ENCODE measurements at places on chromosomes 4 and X.

DNA sequence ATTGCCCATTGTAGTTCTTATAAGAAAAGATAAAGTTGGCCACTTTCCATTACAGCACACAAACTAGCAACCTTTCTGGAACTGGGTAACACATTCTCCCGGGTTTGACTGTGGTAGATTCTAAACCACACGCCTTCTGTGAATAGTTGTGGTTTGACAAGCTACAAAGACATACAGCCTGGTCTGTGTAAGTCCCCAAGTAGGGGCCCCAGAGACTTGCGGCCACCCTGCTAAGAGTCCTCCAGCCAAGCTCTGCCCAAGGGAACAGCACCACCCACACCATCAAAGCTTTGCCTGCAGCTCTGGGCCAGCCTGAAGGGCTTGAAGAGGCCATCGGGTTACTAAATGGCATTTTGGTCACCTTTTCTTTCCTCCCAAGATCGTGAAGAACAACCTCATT lies 203.4 kb downstream of the MAML3 start:
- no peak for DNase-seq

GRCh38 chr4:141587897-141588296 lies 48.5 kb upstream of the IL15 start:
- no peak for DNase-seq

- no peak for DNase-seq
These were observed 49.7 kb downstream of the ATP10D start for GRCh38 chr4:47534772-47535171.

- no peak for DNase-seq
These were observed 401.8 kb downstream of the RAPGEF2 start for GRCh38 chr4:159504684-159505083.

- DNase-seq = no peak
These were observed 168.7 kb downstream of the SCFD2 start for GRCh38 chr4:53196882-53197771.

- DNase-seq = no peak
These were observed 6.8 kb upstream of the CLCN5 start for GRCh38 chrX:49915361-49916222.

DNA sequence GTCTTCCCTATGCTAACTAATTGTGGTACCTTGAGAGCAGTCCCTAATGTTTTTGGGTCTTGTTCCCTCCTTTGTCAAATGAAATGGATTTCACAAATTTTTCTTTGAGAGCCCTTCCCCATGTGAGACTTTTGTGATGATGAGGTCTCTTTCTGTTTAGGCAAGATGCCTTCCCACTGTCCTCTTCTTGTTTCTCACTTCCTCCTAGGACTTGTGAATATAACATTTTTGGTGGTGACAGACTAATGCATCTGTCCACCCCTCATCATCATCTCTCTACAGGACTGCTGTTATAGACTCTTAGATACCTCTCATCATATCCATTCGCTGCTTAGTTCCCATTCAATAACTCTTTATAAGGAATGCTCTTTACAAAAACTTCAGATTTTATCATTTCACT lies 8.7 kb upstream of the ANK2 start:
- no peak for DNase-seq

- no peak for DNase-seq
These were observed 417.3 kb upstream of the HTR2C start for GRCh38 chrX:114166601-114167000.

- DNase-seq = no peak
These were observed 107.2 kb downstream of the GASK1B start for GRCh38 chr4:158065603-158066002.

- no peak for DNase-seq
These were observed 17.9 kb upstream of the HAND2 start for GRCh38 chr4:173547889-173548288.

- no peak for DNase-seq
These were observed 1637.3 kb upstream of the PABPC4L start for GRCh38 chr4:135838889-135839288.

- no peak for DNase-seq
These were observed 20.5 kb upstream of the ENPP6 start for GRCh38 chr4:184238072-184238745.

- peak; percentile 60 for DNase-seq
These were observed 154.5 kb upstream of the SLC4A4 start for GRCh38 chr4:71184195-71184781.

GRCh38 chrX:137062915-137063617 lies 29.3 kb upstream of the GPR101 start:
- DNase-seq = no peak

DNA sequence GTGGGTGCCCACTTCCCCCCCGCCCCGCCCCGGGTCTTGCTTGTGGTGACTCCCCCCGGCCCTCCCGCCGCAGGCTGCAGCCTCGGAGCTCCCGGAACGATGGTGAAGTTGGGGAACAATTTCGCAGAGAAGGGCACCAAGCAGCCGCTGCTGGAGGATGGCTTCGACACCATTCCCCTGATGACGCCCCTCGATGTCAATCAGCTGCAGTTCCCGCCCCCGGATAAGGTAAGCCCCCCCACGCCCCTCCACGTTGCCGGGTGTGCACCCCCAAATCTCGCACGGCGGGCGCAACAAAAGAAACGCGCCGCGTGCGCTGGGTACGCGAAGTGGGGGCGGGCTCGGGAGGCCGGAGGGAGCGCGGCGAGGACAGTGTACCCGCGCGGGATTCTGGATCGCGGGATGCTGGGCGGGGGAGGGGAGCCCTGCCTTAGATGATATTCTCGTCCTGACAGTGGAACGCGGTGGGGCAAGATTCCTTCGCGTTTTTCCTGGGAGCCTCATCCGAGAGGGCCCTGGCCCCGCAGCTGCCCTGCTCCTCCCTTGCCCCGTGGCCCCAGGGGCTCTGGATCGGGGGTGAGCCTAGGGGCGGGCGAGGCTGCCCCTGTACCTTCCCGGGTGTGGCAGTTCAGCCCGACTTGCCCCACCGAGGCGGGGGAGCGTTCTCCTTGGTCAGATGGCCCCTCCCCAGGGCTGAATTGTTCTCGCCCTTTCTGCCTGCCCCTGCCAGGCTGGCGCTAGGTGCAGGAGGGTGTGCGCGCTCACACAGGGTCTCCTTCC lies 819 bp downstream of the NSG1 start:
- DNase-seq = no peak

DNA sequence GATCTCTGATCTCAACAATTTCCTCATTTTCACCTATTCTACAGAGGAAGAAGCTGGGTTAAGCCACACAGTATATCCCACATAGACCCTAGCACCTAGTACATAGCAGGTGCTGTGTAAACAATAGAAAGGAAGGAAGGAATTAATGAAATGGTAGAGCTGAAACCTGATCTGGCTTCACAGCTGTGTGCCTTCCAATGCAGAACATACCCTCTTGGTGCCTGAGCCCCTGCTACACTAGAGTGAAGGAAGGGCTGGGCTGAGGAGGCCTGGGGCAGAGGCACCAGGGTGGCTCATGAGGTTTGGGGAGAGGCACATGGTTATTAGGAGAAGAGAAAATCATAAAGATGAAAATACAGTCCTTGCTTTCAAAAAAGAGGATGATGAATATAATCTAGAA lies 21.3 kb downstream of the LRRC66 start:
- no peak for DNase-seq

DNA sequence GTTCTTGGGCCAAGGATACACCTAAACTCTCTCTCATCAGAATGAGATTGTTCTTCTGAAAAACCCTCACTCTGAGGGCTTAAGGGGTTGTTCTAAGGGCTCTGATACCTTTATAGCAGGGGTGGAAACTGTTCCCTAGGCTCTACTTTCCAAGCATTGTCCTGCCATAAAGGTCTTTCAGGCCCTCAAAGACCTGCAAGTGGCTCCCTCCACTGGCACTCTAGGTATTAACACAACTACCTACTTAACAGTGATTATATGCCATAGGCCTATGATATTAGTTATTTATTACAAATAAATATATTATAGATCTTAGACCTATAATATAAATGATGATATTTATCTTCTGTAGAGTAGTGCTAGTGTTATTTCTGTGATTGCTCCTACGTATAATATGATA lies 473.7 kb upstream of the RPS6KA3 start:
- no peak for DNase-seq

GRCh38 chrX:21412029-21412428 lies 37.8 kb downstream of the CNKSR2 start:
- DNase-seq = no peak

DNA sequence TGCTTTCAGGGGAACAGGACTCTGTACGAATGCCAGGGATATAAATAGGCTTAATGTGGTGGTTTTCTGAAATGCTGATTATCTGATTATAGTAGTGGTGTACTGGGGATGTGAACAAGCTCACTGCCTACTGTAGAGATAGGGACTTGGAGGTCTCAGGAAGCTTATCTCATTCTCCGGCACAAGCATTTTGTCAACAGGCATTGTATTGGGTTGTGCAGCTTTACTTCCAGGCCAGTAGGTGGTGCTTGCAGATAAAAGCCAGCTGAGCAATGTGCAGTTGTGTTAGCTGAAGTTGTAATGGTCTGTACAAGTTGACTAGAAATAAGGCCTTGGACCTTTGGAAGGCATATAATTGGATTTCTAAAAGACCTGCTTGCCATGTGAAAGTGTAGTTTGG lies 49.5 kb upstream of the TMLHE start:
- no peak for DNase-seq

- no peak for DNase-seq
These were observed 233.6 kb downstream of the EVC2 start for GRCh38 chr4:5474756-5475155.

DNA sequence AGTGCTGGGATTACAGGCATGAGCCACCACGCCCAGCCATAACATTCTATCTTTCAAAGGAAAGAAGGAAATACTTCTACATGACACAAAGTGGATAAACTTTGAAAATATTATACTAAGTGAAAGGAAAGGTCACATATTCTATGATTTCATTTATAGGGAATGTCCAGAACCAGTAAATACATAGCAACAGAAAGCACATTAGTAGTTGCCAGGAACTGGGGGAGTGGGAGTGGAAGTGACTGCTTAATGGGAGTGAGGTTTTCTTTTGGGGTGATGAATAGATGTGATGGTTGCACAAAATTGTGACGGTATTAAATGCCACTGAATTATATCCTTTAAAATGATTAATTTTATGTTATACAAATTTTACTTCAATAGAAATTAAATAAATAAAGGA lies 95.7 kb upstream of the IL15 start:
- no peak for DNase-seq

GRCh38 chr4:98627531-98628257 lies 30.7 kb downstream of the TSPAN5 start:
- peak; percentile 75 for DNase-seq

DNA sequence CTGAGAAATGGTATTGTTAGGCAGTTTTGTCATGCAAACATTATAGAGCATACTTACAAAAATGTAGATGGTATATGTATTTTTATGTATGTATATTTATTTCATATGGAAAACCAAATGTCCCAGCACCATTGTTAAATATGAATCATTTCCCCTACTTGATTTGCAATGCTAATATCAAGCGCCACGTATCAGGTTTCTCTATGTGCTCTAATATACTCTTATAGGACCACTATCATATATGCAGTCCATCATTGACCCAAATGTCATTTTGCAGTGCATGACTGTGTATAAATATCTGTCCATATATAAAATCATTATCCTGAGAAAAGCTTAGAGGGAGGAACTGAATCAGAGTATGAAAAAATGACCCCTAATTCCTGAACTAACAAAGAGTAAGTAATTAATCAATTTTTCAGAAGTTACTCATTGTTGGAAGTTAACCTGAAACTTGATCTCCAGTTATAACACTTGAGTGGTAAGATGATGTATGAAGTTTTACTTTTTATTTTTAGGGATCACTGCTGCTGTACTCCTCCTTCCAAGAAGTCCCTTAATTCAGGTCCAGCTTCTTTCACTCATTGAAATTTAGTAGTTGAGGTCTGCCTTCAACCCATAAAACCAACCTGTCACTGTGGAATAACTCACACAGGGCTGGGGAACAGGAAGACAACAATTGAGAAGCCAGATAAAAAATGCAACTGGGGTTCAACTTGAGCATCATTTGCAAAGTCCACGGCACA lies 134.8 kb upstream of the LDB2 start:
- DNase-seq = no peak

DNA sequence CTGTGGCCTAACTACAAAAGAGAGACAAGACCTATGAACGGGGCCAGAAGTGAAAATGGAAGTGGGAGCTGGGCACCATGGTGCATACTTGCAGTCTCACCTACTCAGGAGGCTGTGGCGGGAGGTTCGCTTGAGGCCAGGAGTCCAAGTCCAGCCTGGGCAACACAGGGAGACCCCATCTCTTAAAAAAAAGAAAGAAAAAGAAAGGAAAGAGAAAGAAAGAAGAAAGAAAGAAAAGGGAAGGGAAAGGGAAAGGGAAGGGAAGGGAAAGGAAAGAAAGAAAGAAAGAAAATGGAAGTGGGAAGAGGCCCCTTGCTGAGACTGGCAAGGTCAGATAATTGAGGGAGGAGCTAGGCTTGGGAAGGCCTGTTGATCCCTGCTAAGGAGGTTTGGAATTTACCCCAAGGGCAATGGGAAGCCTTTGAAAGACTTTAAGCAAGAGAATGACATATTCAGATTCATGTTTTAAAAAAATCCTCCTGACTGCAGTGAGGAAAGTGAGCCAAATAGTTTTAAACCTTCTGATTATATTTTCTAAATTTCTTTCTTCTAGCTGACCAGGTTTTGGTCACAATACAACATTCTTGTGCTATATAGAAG lies 17.7 kb upstream of the HERC5 start:
- DNase-seq = no peak

DNA sequence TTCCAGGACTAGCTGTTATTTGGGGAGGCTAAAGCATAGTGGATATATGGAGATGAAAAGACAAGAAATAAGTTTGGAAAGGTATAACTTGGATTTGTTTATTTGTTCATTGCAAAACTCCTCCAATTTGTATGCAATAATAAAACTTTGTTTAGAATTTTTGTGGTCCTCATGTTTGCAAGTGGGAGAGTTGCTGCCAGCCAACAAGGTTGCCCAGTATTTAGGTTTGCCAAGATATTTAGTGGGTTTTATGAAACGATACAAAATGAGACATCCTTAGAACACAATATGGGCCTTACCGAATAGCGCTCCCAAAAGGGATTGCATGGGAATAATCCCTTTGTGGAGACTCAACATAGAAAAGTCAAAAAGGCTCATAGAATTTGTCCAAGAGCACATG lies 162.1 kb downstream of the INPP4B start:
- no peak for DNase-seq

DNA sequence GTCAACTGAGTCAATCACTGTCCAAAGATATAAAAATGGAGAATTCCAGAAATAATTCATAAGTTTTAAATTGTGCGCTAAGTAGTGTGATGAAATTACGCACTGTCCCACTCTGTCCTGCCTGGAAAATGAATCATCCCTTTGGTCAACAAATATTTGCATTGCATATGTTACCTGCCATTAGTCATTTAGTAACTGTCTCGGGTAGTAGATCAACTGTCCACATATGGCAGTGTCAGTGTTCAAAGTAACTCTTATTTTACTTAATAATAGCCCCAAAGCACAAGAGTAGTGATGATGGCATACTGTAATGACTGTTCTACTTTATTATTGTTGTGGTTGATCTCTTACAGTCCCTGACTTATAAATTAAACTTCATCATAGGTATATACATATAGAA lies 3.4 kb downstream of the YTHDC1 start:
- no peak for DNase-seq
